Esophagus squamous epithelium (tissue), 5 donors: ENCODE measurements at places on chromosomes 5 and 9.

DNA sequence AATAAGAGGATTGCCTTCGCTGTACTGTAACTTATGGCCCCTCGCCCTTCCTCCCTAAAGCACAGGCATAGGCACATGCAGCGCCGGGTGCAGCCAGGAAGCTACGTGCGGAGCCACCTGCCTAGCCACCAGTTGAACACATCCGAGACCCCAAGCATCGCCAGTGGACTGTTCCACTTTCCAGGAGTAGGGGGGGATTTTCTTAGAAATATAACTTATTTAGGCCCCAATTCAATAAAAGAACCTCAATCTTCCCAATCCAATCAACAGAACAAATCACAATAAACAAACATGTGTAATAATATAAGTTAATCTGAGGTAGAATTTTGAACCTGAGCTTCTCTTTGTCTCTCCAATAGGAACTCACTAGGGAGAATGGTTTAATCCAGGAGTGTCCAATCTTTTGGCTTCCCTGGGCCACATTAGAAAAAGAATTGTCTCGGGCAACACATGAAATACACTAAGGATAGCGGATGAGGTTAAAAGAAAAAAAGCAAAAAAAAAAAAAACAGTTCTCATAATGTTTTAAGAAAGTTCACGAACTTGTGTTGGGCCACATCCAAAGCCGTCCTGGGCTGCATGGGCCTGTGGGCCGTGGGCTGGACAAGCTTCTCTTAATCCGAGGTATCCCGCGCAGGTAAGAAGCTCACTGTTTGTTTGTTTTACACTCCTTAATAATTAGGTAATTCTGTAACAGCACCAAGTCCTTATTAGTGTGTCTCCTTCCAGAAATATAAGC, 22.0 kb upstream of the NIPBL start:
- no peak for DNase-seq

DNA sequence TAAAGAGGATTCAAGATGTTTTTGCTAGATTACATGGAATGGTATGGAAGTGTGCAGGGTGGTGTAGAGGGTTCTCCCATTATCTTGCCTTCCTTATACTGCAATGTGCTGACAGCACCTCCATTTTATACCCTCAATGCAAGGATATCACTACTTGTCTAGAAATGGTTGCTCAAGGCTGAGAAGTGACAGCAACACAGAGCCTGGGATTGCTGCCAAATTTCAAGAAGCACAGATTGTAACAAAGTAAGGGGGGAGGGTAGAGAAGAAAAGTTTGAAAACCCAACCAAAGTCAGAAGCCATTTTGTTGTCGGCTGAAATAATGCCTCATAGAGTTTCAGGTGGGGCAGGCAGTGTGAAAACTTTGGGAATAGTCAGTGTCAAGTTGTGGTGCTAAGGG, 29.8 kb downstream of the PCDHAC2 start:
- DNase-seq, result no peak

DNA sequence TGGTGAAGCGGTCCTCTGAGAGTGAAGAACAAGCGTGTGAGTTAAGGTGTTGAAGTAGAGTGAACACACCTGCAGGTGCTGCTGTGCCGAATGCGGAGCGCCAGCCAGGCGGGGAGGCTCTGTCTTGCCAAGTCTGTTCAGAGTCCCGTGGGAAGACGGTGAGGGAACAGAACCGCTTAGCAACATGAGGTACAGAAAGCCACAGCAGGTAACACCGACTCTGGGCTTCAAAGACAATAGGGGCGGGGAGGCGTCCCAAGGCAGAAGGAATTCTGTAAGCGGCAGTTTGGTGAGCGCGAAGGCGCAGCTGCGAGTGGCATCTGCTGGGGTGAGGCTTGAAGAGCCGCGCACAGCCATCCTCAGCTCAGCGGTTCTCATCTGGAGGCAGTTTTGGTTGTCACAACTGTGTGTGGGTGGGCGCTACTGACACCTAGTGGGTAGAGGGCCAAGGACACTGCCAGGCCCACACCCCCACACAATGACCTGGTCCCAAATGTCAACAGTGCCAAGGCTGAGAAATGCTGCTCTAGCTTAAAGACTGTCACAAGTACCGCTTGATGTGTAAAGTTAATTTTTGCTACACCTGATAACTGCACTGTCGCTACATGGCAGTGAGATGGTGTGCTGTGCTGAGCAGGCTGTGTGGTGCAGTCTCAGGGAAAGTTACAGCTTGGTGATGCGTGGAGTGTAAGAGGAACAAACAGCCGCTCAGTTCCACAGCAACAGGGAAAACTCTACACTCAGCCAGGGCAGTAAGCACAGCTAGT, 67.4 kb upstream of the TBC1D9B start:
- no peak for DNase-seq

DNA sequence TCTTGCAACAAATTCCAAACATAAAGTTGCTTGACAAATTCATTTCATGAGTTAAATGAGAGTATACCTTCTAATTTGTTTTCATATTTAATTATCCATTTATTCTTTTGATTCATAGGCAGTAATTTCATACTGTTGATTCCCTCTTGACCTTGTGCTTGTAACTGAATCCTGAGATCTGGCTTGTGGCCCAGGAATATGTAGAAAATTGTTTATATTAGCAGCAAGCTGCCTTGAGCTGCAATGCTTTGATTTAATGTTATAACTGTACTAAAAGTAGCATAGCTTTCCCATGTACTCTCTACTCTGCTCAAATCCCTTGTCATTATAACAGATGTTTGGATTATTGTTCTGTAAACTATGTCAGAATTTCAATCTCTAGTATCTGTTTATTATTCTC, 780.7 kb downstream of the NR2F1-AS1 start:
- DNase-seq, result no peak

GRCh38 chr5:82794876-82795275, 282.3 kb downstream of the TMEM167A start:
- DNase-seq, result no peak

DNA sequence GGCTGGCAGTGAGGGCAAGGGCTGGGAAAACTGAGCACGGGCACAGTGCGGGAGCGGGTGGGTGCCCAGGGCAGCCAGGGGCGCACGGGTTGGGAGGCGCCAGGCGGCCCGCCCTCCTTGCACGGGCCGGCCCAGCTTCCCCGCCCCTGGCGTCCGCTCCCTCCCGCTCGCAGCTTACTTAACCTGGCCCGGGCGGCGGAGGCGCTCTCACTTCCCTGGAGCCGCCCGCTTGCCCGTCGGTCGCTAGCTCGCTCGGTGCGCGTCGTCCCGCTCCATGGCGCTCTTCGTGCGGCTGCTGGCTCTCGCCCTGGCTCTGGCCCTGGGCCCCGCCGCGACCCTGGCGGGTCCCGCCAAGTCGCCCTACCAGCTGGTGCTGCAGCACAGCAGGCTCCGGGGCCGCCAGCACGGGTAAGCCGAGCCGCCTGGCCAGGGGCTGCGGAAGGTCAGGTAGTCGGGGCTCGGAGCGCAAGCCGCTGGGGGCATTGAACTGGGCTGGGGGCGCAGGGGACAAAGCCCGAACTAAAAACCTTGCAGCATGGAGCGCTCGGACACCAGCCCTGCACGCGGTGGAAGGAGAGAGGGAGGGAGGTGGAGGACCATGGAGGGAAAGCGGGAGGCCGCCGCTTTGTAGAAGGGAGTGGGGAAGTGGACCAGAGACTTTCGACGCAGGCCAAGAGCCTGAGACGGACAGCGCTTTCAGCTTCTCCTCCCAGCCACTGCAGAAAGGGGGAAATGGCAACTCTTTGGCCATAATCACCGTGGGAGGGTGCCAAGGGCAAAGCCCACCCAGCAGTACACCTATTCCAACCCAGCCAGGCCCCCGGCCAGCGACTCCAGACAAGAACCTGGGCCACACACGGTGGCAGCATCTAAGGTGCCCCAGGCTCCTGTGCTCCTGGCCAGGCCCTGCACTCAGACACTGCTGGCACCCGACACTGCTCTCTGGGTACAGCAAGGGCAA, at the start of gene TGFBI:
Gene TGFBI (plus strand): TSS at position 207 of the 961 bp plus-strand sequence. CDS start 68 bp downstream, at position 275.
- no peak for DNase-seq

DNA sequence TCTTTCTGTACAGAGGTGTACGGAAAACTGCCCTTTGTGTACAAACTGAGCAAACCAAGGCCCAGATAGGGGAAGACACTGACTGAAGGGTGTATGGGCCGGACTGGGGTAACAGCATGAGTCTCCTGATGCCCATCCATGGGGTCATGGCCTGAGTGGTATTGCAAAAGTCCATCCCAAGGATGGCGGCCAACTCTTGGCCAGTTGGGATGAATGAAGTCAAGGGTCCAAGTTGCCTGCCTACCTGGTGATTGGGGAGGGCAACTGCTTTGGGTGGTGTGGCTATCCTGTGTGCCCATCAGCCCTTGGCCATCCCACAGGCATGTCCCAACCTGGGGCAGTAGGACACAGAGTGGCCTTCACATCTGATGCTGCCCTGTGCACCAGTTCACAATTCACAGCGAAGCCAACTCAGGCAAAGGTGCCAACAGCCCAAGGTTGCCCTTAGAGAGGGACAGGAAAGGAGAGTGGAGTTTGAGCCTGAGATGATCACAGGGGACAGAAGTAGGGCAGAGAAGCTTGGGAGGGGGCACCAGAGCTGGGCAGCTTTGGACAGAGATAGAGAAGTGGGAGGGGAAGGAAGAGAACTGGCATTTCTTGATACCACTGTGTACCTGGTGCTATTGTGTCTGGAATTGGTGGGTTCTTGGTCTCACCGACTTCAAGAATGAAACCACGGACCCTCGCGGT, 46.6 kb downstream of the COL15A1 start:
- no peak for DNase-seq

- DNase-seq, result no peak
These were observed 7.1 kb downstream of the SNX18 start for GRCh38 chr5:54524704-54525103.

- DNase-seq, result no peak
These were observed 505.6 kb downstream of the TLE1 start for GRCh38 chr9:81183761-81184160.

DNA sequence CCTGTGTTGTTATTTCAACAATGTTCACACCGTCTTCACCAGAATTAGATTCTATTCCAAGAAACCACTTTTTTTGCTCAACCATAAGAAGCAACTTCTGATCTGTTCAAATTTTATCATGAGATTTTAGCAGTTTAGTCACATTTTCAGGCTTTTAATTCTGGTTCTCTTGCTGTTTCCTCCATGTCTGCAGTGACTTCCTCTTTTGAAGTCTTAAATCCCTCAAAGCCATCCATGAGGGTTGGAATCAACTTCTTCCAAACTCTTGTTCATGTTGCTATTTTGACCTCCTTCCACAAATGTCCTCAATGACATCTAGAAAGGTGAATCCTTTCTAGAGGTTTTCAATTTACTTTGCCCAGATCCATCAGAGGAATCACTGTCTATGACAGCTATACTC, 25.7 kb upstream of the ENTREP1 start:
- no peak for DNase-seq

DNA sequence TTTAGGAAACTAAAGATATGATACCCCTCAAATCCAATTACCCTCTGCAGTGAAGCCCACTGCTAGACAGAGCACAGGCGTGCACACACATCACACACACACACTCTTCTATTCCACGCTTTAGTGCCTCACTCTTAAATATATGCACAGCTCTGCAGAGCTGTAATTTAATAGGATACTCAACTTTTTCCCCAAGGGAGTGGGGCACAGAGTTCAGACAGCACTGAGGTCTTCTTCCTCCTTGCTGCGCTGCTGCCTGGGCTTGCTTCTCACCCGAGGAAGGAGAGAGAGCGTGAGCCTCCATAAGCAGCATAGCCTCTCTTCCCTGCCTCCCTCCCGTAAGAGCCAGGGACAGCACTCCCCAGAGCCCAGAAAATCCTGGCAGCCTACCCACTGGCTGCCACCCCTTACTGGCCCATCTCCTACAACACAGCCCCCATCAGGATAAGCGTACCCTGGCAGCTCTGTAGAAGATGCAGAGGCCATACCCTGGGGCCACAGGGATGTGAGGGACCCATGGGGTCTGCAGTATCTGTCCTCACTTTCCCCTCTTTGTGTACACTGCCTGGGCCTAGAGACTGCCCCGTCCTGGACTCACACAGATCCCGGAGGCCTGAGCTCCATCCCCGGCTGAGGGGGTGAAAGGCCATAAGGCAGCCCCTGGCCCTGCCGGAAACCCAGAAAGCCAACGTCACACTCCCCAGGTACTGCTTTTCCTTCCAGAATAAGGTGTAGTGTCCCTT, 102.1 kb downstream of the C5orf15 start:
- DNase-seq, result no peak

DNA sequence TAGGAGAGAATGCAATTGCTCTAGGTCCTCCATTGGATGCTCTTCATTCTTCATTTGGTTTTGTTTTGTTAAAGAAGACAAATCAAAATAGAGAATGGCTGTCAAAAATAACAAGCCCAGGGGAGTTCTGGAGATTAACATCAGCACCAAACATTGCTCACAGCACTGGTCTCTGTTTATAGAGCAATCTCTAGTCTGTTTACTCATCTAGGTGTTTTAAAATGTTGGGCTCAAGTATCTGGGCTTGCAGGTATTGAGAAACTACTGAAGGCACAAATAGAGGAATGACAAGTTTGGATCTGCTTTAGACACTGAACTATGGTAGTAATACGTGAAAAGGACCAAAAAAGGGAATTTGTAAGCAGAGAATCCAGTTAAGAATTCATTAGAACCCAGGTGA, 77.0 kb upstream of the TMC1 start:
- no peak for DNase-seq

DNA sequence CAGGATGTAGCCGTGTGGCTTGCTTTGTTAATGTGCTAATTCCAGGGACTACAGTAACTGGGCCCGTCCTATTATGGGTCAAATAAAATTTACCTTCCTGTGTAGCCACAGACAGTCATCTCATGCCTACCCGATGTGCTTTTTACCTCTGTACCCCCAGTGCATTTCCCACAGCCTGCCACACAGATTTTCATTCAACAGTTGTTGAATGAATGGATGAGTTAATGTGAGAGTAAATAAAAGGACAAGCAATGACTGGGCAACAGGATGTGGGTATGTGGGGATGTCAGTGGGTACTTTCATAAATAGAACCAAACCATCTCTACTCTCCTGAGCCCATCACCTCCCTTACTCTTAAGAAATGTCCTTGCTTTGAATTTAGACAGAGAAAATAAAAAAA, 441.2 kb upstream of the ZNF462 start:
- DNase-seq, result no peak

DNA sequence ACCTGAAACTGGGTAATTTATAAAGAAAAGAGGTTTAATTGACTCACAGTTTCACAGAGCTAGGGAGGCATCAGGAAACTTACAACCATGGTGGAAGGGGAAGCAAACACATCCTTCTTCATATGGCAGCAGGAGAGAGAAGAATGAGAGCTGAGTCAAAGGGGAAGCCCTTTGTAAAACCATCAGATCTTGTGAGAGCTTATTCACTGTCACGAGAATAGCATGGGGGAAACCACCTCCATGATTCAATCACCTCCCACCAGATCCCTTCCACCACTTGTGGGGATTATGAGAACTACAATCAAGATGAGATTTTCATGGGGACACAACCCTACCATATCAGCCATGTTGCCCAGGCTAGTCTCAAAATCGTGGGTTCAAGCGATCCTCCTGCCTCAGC, 143.4 kb downstream of the FGF18 start:
- DNase-seq, result no peak

DNA sequence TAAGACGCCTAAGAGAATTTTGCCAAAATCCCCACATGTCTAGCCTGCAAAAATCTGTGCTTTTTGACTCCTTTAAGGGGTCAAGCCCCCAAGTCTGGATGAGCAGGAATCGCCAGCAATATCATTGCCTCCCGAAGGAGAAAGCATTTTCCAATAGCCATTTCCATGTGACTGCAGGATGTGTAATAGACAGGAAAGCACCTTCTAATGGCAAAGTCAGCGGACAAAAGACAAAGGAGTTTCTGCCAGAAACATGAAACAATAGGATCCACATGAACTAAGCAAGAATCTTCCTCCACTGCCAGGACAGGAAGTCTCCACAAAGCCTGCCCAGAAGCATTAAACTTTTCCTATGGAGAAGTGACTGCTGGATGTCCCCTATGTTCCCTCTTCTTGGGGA, 177.1 kb upstream of the PCSK5 start:
- no peak for DNase-seq

GRCh38 chr9:104907278-104907951, 20.5 kb downstream of the ABCA1 start:
- no peak for DNase-seq
